ENCODE measurements at places on chromosomes 2 and 18.

DNA sequence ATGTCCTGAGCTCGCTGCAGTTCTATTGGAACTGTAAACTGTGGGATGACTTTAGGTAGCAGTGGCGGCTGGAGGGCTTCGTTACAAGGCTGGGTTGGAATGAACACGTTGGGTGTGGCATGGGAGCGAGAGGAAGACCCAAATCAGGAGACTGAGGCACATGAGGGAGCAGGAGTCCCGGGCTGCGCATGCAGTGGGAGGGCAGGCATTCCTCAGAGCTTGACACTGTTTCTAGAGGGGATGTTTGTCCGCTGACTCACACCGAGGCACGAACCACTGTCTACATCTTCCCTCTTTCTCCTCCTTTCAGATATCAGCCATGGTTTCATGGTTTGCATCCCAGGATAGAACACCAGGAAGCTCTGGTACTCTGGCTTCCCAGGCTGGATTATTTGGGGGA, 40.6 kb upstream of the LAMA1 start:
- peak; percentile 28 for DNase-seq

- DNase-seq, result no peak
Measured at GRCh38 chr18:70506511-70506910, 217.7 kb downstream of the SOCS6 start.

GRCh38 chr2:43302182-43302960, 76.0 kb upstream of the ZFP36L2 start:
- no peak for DNase-seq

DNA sequence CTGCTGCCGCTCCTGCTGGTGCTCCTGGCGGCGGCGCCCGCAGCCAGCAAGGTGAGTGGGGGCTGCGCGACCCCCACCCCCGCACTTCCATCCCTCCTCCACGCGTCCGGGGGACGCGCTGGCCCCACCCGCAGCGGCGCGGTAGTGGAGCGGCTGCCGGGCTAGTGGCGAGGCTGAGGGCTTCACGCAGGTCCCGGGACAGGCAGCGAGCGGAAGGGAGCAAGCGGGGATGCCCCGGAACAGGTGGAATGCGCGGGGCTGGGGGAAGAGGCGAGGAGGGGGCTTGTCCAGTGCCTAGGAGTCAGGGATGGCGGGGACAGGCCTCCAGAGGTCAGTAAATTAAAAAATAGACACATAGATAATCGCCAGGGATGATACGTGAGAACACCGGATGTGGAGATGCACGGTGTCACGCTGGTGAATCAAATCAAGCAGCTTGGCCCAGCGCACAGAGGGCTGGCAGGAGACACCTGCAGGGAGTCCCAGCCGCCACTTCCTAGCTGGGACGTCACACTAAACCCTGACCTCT, 403 bp downstream of the COL4A3 start:
- no peak for DNase-seq

DNA sequence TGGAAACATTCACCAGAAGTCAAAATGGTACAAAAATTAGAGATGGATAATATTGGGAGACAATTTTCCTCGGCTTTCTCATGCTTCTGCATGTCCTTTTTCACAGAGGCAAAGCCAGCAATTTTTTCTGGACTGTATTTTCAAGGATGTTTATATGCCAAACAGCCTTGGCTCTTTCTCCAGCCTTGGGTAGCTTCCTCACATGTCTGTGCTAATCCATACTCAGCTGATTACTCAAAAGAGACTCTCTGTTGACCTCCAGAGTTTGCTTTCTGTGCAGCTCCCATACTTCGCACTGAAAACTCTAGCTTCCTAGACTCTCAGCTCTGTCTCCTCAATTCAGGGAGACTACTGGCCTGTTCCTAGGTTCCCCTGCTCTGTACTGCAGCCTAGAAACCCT, 10.6 kb downstream of the C18orf63 start:
- DNase-seq, result no peak

GRCh38 chr18:62196980-62197379, 9.9 kb downstream of the RELCH start:
- DNase-seq, result no peak

DNA sequence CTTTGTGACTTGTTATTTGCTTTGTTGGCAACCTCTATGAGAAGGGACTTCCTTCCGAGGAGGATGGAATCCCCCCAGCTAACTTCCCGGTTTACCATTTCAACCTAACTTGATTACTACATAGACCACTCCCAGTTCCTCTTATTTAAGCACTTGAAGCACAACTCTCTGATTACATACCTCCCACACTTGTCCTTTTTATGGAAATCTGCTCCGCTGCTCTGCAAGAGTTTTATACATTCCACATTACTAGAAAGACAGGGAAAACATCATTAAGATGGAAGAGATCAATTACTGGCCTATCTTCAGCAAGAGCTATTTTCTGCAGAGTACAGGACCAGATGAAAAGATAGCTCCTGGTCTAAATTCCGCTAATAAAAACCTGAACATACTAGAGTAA, 160.0 kb upstream of the PGAP1 start:
- DNase-seq, result no peak

- no peak for DNase-seq
Measured at GRCh38 chr2:237497838-237498186, 10.8 kb downstream of the MLPH start.

- DNase-seq, result no peak
Measured at GRCh38 chr2:233977296-233977837, 60.2 kb downstream of the TRPM8 start.

Measured in RCC 7860 (cell line).